Regular cardiac myocyte (primary cell): ENCODE measurements at places on chromosomes 3 and 15. TPM values are rescaled to one million over a fixed set of nuclear protein-coding genes. Genes with fewer than 3 reads are reported as not detected.

The KIF7 gene
- total RNA-seq: 11.3 and 15.7 TPM in 2 replicates

The TOP2B gene
- 63.7 and 77.1 TPM in 2 replicates for total RNA-seq

The ZKSCAN7 gene
- 5.2 and 7.0 TPM in 2 replicates for total RNA-seq

The ADAMTS17 gene
- 0.28 and 0.58 TPM in 2 replicates for total RNA-seq

The ZFYVE19 gene
- 13.5 and 21.7 TPM in 2 replicates for total RNA-seq

The PAK6 gene
- 0.56 TPM in 1 of 2 replicates, not detected in the other for total RNA-seq

The IL20RB gene
- 0.38 and 1.1 TPM in 2 replicates for total RNA-seq

The HCLS1 gene
- total RNA-seq: 0.77 and 1.7 TPM in 2 replicates

The FBN1 gene
- total RNA-seq: 823 and 1,944 TPM in 2 replicates

The RGMA gene
- under 0.01 and 0.19 TPM in 2 replicates for total RNA-seq

The TMCO5A gene
- not detected in 2 replicates for total RNA-seq

The CLDN11 gene
- total RNA-seq: 225 and 382 TPM in 2 replicates

The TMIE gene
- not detected in 2 replicates for total RNA-seq

The SNX33 gene
- total RNA-seq: 15.3 and 28.2 TPM in 2 replicates

The GOLGA6L7 gene
- total RNA-seq: not detected in 2 replicates

The ENTPD3 gene
- total RNA-seq: 0.19 and 0.28 TPM in 2 replicates

The P2RY14 gene
- total RNA-seq: under 0.01 and 0.28 TPM in 2 replicates

The TTLL13 gene
- not detected in 2 replicates for total RNA-seq

The UACA gene
- 229 and 352 TPM in 2 replicates for total RNA-seq

The IL17RE gene
- 0.56 and 1.2 TPM in 2 replicates for total RNA-seq

The PPP4R2 gene
- total RNA-seq: 81.3 and 123 TPM in 2 replicates

The CP gene
- 0.19 and 5.1 TPM in 2 replicates for total RNA-seq

The PCLAF gene
- total RNA-seq: 5.6 and 25.1 TPM in 2 replicates

The CTXN2 gene
- not detected in 2 replicates for total RNA-seq

The CMTM8 gene
- total RNA-seq: 0.38 and 0.56 TPM in 2 replicates

The GOLGA8K gene
- 0.28 TPM in 1 of 2 replicates, not detected in the other for total RNA-seq

The OCA2 gene
- total RNA-seq: not detected in 2 replicates

The IGSF10 gene
- under 0.01 and 0.19 TPM in 2 replicates for total RNA-seq

The COL7A1 gene
- 9.8 and 20.3 TPM in 2 replicates for total RNA-seq

The GOLGA6L24 gene
- total RNA-seq: not detected in 2 replicates

The IL17RD gene
- total RNA-seq: 1.5 and 1.7 TPM in 2 replicates

The CMTM7 gene
- total RNA-seq: 7.6 and 10.5 TPM in 2 replicates

The HAPLN3 gene
- 6.9 and 9.0 TPM in 2 replicates for total RNA-seq

The WDR93 gene
- total RNA-seq: under 0.01 TPM in 1 of 2 replicates, not detected in the other

The LRTM1 gene
- total RNA-seq: not detected in 2 replicates

The OIP5 gene
- 2.3 and 14.6 TPM in 2 replicates for total RNA-seq

The ARHGAP31 gene
- 7.6 and 10.5 TPM in 2 replicates for total RNA-seq

The KCNAB1 gene
- total RNA-seq: 0.19 and 4.8 TPM in 2 replicates

The POTEB2 gene
- not detected in 2 replicates for total RNA-seq

The OXSR1 gene
- 40.6 and 60.6 TPM in 2 replicates for total RNA-seq

The DPPA4 gene
- total RNA-seq: under 0.01 TPM in 1 of 2 replicates, not detected in the other

The C3orf85 gene
- not detected in 2 replicates for total RNA-seq

The NGRN gene
- 90.3 and 122 TPM in 2 replicates for total RNA-seq

The CCDC71 gene
- total RNA-seq: 14.9 and 23.0 TPM in 2 replicates

The RNU6-1 gene
- not detected in 2 replicates for total RNA-seq

The CFAP161 gene
- under 0.01 TPM in 1 of 2 replicates, not detected in the other for total RNA-seq
